Prostate gland (tissue), 2 donors: ENCODE measurements at places on chromosomes 11 and 22. TPM values are rescaled to one million over a fixed set of nuclear protein-coding genes. Genes with fewer than 3 reads are reported as not detected.

- H3K27me3 ChIP-seq, result no peaks in the 10 kb centered on the region
- H3K4me3 ChIP-seq, result no peak overlapping the region
- no peak for DNase-seq
- H3K27ac ChIP-seq, result no peak overlapping the region
- H3K36me3 ChIP-seq, result no peaks in the 10 kb centered on the region
Measured at GRCh38 chr22:23219822-23220484, 39.6 kb downstream of the BCR start.

DNA sequence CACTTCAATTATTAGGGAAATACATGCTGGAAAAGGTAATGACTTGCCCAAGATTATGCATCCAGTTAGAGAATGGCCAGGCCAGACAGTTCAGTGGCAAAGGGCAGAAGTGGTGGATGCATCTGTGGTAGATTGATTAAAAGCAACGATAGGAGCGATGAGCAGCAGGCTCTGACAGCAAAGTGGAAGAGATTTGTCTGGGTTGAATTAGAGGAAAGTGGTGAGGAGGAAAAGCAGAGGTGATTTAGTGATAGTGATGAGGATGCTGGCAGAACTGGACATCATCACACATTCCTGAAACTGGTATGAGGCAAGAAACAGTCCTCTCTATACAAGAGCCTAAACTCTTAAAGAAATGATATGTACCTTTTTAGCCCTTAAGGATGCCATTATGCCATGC lies 12.5 kb downstream of the HSD17B12 start:
- H3K27me3 ChIP-seq, result no peaks in the 10 kb centered on the region
- no peak for DNase-seq
- no peak overlapping the region for H3K4me3 ChIP-seq
- no peaks in the 10 kb centered on the region for H3K36me3 ChIP-seq

DNA sequence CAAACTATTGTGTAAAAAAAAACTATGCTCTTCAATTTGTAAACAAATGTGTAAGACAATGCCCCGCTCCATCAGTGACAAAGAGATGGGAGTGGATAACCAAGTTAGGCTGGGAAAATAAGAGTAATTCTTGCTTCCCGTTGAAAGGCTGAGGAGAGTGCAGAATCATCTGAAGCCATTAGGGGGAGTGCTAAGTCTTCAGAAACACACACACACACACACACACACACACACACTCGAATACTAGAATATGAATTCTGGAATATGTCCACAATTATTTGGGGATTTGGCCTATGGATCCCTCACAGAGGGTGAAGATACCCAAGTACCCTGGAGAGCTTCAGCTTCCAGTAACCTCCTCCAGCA lies 27.8 kb upstream of the ROBO3 start:
- no peak for DNase-seq
- no peak overlapping the region for H3K27ac ChIP-seq
- H3K36me3 ChIP-seq, result no peaks in the 10 kb centered on the region
- H3K4me1 ChIP-seq, result peaks cover 8% of the 10 kb centered on the region
- H3K4me3 ChIP-seq, result no peak overlapping the region

- H3K36me3 ChIP-seq, result no peaks in the 10 kb centered on the region
- H3K27me3 ChIP-seq, result no peaks in the 10 kb centered on the region
- H3K4me3 ChIP-seq, result no peak overlapping the region
- no peaks in the 10 kb centered on the region for H3K4me1 ChIP-seq
- no peak overlapping the region for H3K27ac ChIP-seq
Measured at GRCh38 chr11:102289592-102289991, 27.7 kb upstream of the BIRC3 start.

- H3K4me3 ChIP-seq, result no peak overlapping the region
- DNase-seq, result no peak
- H3K27ac ChIP-seq, result no peak overlapping the region
- H3K27me3 ChIP-seq, result no peaks in the 10 kb centered on the region
- peaks cover 6% of the 10 kb centered on the region for H3K4me1 ChIP-seq
Measured at GRCh38 chr11:2076441-2076840, 62.7 kb downstream of the IGF2 start.

- peaks cover 5% of the 10 kb centered on the region for H3K4me1 ChIP-seq
- no peak overlapping the region for H3K4me3 ChIP-seq
- H3K27me3 ChIP-seq, result no peaks in the 10 kb centered on the region
- peak overlapping the region; percentile 43 for H3K27ac ChIP-seq
- DNase-seq, result no peak
Measured at GRCh38 chr11:118604566-118604965, 2.8 kb upstream of the PHLDB1 start.

DNA sequence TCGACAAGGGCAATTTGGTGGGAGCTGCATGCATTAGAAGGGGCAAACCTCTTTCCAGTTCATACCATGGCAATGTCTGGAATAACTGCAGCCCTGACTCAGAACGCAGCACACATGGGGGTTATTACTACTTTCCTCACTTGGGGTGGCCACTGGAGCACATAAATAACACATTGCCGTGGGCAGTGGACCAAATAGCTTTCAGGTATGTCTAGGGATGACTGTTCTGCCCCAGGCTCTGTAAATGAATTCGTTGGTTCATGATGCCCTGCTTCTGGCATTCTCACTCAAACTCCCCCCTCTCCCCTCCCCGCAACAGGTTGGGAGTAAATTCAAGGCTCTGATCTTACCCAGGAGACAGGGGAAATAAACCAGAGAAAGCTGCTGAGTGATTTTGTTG lies 238.0 kb upstream of the PLET1 start:
- H3K4me3 ChIP-seq, result no peak overlapping the region

DNA sequence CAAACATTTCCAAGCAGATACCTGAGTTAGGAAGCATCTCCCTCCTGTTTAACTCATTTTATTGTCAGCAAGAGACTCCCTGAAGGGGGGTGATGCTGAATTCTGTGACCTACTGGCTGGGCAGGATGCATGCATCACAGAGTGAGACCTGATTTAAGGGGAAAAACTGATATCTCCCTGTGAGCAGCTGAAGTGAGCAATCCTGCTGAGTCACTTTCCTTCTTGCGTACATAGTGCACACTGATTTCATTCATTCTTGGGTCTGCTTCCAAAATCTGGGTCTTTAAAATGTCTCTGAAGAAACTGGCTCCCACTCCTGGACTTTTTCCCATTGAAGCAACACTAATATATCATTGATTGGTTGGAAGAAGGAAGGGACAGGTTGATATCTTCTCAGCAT lies 23.3 kb downstream of the P4HA3 start:
- H3K27me3 ChIP-seq, result no peaks in the 10 kb centered on the region
- no peak overlapping the region for H3K4me3 ChIP-seq
- no peak for DNase-seq

- H3K4me1 ChIP-seq, result peaks cover 12% of the 10 kb centered on the region
- H3K27me3 ChIP-seq, result no peaks in the 10 kb centered on the region
- H3K4me3 ChIP-seq, result no peak overlapping the region
- DNase-seq, result no peak
- no peak overlapping the region for H3K27ac ChIP-seq
- peaks cover 3% of the 10 kb centered on the region for H3K36me3 ChIP-seq
Measured at GRCh38 chr11:78074756-78075155, 4.9 kb downstream of the NDUFC2 start.

DNA sequence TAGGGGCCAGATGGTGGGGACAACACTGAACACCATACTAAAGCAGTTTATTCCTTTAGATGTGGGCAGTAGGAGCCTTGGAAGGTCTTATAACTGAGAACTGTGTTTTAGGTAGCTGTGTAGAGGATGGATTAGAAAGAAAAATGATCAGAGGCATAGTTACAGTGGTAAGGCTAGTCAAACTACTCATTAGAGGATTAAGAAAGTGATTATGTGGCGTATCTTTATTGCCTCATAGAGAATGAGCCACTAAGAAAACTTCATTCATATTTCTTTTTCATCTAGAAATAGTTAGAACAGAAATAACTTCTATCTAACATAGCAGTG lies 155.8 kb upstream of the RASSF10 start:
- H3K36me3 ChIP-seq, result no peaks in the 10 kb centered on the region
- peaks cover 10% of the 10 kb centered on the region for H3K4me1 ChIP-seq
- no peak overlapping the region for H3K4me3 ChIP-seq
- no peak for DNase-seq

DNA sequence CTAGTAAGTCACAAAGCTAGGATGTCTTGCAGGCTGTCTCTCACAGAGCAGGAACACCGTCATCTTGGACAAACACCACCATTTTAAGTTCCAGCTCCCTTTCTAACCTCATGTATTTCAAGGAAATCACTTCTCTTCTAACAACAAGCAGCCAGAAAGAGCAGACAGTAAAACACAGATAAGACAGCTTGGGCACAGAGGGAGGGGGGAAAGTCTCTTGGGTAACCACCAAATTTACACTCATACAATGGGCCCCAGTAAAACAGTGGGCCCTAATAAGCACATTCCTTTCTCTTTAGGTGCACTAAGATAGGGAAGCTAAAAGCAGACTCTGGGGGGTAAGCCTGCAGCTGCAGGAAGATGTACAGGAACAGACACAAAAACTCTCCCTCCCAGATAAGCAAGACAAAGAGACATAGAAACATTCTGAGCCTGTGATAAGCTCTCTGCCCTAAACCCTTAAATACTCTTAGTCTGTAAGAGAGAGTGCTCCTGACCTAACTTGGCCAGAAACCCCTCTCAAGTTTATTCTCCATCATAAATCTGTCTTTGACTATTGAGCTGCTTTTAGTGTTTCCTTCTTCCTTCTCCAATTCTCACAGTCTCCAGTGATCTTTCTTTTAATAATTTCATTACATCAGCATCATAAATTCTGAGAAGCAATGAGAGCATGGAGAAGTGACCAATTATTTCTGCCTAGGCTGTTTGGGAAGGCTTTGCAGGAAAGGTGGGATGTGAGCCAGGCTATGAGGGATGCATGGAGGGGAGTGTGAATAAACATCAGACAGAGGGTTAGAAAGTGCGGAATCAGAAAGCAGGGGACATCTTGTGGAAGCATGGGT lies 7.4 kb downstream of the OR10D3 start:
- no peak overlapping the region for H3K4me3 ChIP-seq
- H3K27ac ChIP-seq, result no peak overlapping the region
- no peaks in the 10 kb centered on the region for H3K36me3 ChIP-seq
- DNase-seq, result no peak

- H3K36me3 ChIP-seq, result no peaks in the 10 kb centered on the region
- H3K4me3 ChIP-seq, result no peak overlapping the region
- H3K4me1 ChIP-seq, result no peaks in the 10 kb centered on the region
- peak; percentile 1 for DNase-seq
- no peak overlapping the region for H3K27ac ChIP-seq
- H3K27me3 ChIP-seq, result no peaks in the 10 kb centered on the region
Measured at GRCh38 chr11:11965656-11966353, 42.6 kb downstream of the DKK3 start.

DNA sequence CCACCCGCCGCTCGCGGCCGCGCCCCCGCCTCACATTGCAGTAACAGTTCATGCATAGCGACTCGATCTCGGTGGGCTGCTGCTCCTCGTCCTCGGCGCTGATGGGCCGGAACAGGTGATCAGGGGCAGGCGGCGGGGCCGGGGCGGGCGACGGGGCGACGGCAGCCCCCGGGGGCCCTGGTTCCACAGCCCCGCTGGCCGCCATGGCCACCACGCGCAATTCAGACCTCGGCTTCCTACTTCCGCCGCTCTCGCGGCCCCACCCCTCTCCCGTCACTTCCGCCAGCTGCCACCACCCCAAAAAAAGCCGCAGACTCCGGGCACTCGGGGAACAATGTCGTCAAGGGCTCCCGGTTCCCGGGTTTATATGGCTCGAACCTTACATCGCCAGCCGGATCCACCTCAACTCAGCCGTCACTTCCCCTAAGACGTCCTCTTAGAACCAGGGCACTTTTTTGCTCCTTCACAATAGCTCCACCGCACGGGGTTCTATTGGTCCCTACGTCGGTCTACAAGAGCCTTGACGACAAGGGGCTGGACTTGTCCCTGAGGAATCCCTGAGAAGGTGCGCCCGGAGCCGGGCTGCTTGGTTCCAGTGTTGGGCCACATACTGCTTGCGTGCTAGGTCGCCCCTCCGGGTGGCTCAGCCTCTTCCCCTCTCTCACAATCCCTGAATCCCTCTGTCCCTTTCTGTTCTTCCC lies at the start of gene ZPR1:
TSS of gene ZPR1 (minus strand) at position 238 of the 701 bp plus-strand sequence. CDS start at position 205, 33 bp downstream.
- H3K4me1 ChIP-seq, result peaks cover 3% of the 10 kb centered on the region
- H3K27ac ChIP-seq, result peak within 1 kb of the TSS; percentile 73
- peak within 1 kb of the TSS; percentile 89 for H3K4me3 ChIP-seq
- H3K36me3 ChIP-seq, result peaks cover 10% of the 10 kb centered on the region
- DNase-seq, result peak; percentile 76

- H3K4me3 ChIP-seq, result no peak overlapping the region
- peak; percentile 82 for DNase-seq
- peaks cover 4% of the 10 kb centered on the region for H3K4me1 ChIP-seq
Measured at GRCh38 chr22:30196141-30196879, 50.2 kb downstream of the LIF start.

GRCh38 chr11:117256573-117256972 lies 24.1 kb downstream of the RNF214 start:
- no peak for DNase-seq
- H3K4me1 ChIP-seq, result no peaks in the 10 kb centered on the region
- H3K4me3 ChIP-seq, result no peak overlapping the region
- peaks cover 5% of the 10 kb centered on the region for H3K36me3 ChIP-seq
- H3K27ac ChIP-seq, result no peak overlapping the region

GRCh38 chr22:47011131-47011858 lies 248.8 kb downstream of the TBC1D22A start:
- no peaks in the 10 kb centered on the region for H3K4me1 ChIP-seq
- no peak overlapping the region for H3K4me3 ChIP-seq
- no peaks in the 10 kb centered on the region for H3K36me3 ChIP-seq
- H3K27ac ChIP-seq, result no peak overlapping the region
- DNase-seq, result no peak
- H3K27me3 ChIP-seq, result no peaks in the 10 kb centered on the region

GRCh38 chr11:4191031-4191571 lies 96.5 kb downstream of the RRM1 start:
- peak; percentile 60 for DNase-seq
- H3K4me1 ChIP-seq, result peaks cover 3% of the 10 kb centered on the region
- H3K4me3 ChIP-seq, result no peak overlapping the region
- no peaks in the 10 kb centered on the region for H3K36me3 ChIP-seq
- H3K27ac ChIP-seq, result no peak overlapping the region

DNA sequence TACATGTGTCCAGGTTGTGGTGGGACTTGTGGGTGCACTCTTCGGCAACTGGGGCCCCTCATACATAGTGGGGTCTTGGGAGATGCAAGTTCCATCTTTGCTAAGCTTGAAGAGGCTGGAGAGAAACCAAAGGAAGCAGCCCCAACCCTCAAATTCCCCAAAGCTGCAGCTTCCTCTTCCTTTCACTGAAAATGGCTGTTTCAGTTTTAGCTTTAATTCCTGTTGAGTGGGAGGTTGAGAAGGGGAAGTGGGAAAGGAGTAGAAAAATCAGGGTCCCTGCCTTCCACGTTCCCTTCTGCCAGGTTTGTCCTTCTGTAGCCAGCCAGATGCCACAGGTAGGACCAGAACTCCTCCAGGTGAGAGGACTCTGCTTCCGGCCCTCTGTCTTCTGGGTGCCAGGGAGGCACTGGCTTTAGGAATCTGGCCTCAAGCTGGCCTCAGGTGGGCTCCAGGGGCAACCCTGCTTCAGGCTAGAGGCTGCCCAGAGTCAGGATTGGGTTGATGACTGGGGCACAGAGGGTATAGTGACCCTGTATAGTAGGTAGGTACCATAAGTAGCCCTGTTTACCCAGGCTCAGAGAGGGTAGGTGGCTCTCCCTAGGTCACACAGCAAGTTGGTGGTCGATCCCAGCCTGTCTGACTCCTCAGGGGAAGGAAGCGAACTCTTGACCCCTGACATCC lies 16.2 kb downstream of the P2RY6 start:
- DNase-seq, result no peak
- no peaks in the 10 kb centered on the region for H3K27me3 ChIP-seq
- no peak overlapping the region for H3K4me3 ChIP-seq
- no peaks in the 10 kb centered on the region for H3K36me3 ChIP-seq

OR5P2 gene
- 0.91 TPM for total RNA-seq

MMP7 gene
- total RNA-seq, result 171 TPM

BTG4 gene
- 3.3 TPM for total RNA-seq

KIF18A gene
- total RNA-seq, result 0.73 TPM

PDE2A gene
- total RNA-seq, result 47.7 TPM

IL18 gene
- 4.0 TPM for total RNA-seq

ANO9 gene
- total RNA-seq, result 9.1 TPM

SLC35C1 gene
- 14.1 TPM for total RNA-seq

OR6T1 gene
- total RNA-seq, result not detected
